ENCODE measurements at places on chromosomes 13 and 19.

DNA sequence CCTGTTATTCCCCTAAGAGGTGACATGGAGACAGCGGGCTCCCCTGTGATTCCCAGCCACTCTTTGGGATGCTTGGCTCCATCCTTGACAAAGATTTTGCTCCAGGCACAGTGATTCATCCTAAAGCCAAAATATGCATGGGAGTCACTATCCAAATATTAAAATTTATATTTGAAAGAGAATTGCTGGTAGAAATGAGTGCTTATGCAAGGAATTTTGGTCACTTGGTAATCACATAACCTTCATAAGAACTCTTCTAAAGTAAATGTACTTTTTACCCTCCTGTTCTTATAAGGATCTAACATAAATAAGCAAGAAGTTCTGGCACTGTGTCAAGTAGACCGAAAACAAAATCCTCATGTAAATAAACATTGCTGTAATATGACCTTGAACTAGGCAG, 385.8 kb downstream of the ITGBL1 start:
- DNase-seq: no peak

GRCh38 chr13:52758114-52758513, 18.5 kb upstream of the CNMD start:
- no peak for DNase-seq

DNA sequence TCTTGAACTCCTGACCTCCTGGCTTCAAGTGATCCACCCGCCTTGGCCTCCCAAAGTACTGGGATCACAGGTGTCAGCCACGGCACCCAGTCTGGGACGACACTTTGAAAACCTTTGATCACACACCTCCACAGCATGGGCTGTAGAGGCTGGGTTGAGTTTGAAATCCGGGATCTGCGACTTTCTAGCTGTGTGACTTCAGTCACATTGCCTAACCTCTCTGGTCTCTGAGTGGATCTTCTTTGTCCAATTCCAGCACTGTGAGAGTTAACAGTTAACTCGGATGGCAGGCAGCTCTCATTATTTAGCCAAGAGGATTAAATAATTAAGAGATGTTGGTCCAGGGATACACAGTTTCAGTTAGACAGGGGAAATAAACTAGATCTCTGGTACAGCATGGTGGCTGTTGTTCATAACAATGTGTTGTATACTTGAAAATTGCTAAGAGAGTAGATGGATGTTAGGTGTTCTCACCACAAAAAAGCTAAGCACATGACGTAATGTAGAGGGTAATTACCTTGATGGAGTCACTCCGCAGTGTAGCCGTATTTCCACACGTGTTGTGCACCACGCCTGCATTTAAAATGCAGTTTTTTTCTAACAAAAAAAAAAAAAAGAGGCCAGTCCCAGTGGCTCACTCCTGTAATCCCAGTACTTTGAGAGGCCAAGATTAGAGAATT, 1.9 kb downstream of the GALP start:
- no peak for DNase-seq

GRCh38 chr19:33299051-33299688, 3.2 kb downstream of the CEBPA start:
- DNase-seq: no peak

GRCh38 chr13:99657848-99658260, 156.6 kb downstream of the TM9SF2 start:
- DNase-seq: no peak

GRCh38 chr19:35257113-35257461, 8.3 kb downstream of the LSR start:
- DNase-seq: no peak

GRCh38 chr19:814152-815078, 7.3 kb downstream of the PLPPR3 start:
- DNase-seq: no peak

GRCh38 chr13:61187471-61187870, 228.2 kb downstream of the PCDH20 start:
- DNase-seq: no peak

- no peak for DNase-seq
These were observed 101.6 kb downstream of the IRS2 start for GRCh38 chr13:109684824-109685202.

DNA sequence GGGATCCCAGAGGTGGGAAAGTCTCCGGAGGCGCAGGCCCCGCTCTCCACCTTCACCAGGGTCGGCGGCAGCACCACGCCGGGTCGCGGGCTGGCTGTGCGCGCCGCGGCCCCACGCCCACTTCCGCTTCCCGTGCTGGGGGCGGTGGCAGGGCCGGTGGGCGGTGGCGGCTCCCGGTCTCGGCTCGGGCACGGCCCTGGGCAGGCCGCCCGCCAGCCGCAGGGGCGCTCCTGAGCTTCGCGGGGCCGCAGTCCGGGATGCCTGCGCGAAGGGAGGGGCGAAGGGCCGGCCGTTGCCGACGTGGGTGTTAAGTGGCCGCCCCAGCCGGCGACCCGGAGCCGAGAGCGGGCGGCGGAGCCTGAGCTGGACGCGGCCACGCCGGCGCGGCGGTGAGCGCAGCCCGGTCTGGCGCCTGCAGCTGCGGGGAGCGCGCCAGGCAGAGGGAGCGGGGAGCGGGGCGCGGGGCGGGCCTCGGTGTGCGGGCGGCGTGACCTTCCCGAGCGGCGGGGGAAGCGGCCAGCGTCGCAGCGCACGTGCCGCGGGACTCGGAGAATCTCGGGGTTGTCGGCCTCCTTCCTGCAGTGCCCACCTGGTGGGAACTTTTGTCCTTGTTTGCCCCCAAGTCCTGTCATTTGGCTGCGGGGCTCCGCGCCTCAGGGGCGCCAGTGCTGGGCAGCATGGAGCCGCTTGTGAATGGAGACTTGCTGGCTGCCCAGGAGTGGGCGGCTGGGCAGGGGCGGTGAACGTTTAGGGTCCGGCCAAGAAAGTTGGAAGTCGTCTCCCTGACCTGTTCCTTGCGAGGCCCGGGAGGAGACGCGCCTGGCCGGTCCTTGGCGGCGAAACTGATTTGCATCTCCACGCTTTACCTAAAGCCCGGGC, at the start of gene SLC25A15:
Gene SLC25A15, plus strand, starts transcription at position 337 of the 879 bp plus-strand sequence. CDS start 3,616 bp downstream, outside the sequence.
- no peak for DNase-seq

DNA sequence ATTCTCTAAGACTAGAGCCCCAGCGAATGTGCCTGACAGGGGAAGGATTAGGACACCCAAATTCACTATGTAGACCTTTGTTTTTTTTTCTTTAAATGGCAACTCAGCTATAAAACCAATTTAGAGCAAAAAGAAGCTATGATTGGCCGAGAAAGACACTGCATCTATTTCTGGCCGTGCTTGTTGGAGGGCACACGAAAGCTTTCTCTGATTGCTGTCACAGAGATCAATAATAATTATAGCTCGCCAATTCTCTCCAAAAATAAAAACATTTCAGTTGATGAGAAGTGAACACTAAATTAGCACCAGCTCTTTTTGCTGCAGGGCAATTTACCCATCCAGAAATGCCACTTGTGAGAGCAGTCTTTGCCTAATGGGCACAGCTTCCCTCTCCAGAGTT, 31.2 kb downstream of the CBY2 start:
- no peak for DNase-seq

DNA sequence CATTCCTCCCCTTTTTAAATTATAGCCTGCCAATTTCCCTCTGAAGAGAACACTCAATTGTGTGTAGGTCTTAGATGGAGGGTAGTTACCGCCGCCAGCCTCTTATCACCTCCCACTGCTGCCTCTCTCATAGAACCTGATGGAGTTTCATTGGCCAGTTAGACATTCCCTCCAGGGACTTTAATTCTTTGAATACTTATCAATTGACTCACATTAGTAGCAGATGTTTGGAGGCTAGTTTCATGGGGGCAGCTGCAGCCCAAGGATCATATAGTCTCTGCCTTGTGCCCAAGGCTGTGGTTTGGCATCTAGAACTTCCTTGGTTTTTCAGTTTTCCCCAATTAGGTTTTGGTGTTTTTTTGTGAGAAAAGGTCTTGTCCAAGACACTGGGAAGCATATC, 318.9 kb upstream of the HTR2A start:
- DNase-seq: no peak

DNA sequence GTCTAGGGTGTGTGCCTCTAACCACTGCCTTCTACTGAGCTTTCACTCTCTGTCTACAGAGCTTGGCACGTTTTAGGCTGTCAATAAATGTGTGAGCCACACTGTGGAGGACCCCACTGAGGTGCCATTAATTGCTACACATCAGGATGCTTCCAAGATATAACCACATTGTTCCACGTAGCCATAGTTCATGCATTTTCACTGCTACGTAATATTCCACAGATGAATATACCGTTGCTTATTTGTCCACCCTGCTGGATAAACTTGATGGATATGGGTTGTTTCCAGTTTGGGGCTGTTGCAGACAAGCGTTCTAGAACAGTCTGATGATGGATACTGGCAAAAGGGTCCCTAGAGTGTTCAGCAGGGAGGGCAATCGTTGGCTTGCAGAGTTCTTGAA, 11.3 kb upstream of the NUMBL start:
- DNase-seq: no peak

GRCh38 chr19:42081584-42082203, 5.7 kb downstream of the ZNF574 start:
- DNase-seq: no peak

GRCh38 chr13:112248406-112248760, 127.8 kb upstream of the SPACA7 start:
- no peak for DNase-seq

DNA sequence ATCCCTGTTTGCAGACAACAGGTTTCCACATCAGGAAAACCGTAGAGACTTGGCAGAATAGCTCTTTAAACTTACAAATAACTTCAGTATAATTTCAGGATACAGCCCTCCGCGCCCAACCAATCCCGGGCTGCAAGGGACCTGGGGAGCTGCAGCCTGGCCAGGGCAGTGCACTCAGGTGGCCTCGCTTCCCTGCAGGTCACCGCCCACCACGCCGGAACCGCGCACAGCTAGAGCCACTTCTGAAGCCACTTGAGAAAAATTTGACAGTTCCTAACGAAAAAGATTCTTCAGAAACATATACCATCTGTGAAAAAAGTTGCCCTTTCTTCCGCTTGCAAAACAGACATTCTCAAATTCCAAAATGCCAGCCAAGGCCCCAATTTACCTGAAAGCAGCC, 11.1 kb downstream of the ZNF91 start:
- DNase-seq: no peak

DNA sequence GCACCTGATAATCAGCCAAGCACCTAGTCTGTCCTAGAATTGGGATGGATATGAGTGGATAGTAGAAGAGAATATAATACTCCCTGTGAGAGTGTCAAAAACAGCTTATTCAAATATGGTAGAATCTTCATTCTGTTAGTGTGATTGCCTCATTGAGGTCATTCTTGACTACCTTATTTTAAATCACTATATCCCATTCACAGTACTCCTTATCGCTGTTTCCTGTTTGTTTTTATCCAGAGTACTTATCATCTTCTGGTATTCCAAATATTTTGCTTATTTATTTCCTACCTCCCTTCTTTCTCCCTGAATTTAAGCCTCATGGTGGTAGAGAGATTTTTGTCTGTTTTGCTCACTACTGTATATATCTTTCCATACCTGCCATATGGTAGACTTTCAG, 9.9 kb downstream of the NDFIP2 start:
- DNase-seq: no peak

- no peak for DNase-seq
These were observed 40.4 kb upstream of the PDCD5 start for GRCh38 chr19:32540621-32541020.

GRCh38 chr13:108827646-108828045, 198.2 kb downstream of the MYO16 start:
- DNase-seq: no peak

GRCh38 chr19:45529420-45529785, 22.1 kb downstream of the VASP start:
- DNase-seq: no peak

DNA sequence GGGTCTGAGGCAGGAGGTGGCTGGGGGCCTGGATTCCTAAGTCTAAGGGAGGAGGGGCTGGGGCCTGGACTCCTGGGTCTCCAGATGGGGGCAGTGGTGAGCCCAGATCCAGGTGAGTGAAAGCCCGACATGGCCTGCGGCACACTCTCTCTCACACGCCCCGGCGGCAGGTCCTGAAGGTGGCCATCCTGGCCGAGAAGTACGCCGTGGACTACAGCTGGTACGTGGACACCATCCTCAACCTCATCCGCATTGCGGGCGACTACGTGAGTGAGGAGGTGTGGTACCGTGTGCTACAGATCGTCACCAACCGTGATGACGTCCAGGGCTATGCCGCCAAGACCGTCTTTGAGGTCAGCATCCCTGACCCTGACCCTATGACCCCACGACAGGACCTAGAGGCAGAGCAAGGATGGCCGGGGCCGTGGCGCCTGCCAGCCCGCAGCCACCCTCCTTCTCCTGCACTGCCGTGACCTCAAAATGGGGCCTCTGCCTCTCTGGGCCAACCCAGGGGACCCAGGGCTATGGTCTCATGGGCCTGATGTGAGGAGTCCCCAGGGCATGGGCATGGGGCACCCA, 13.2 kb downstream of the FUZ start:
- no peak for DNase-seq

DNA sequence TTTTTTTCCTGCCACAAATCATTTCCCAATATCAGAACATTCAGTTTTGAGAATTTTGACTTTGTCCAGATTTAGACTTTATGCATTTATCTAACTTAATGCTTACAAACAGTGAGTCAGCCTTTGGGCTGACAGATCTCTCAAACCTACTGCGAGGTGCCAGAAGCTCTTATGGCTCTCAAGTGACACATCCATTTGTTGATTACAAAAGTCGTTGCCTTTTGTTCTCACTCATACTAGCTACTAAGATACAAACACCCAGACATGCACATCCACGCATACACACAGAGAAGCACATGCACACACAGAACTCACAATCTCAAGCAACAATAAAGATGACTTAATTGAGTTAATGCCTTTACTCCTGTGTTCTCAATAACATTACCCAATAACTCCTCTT, 1147.5 kb downstream of the DIAPH3 start:
- no peak for DNase-seq

DNA sequence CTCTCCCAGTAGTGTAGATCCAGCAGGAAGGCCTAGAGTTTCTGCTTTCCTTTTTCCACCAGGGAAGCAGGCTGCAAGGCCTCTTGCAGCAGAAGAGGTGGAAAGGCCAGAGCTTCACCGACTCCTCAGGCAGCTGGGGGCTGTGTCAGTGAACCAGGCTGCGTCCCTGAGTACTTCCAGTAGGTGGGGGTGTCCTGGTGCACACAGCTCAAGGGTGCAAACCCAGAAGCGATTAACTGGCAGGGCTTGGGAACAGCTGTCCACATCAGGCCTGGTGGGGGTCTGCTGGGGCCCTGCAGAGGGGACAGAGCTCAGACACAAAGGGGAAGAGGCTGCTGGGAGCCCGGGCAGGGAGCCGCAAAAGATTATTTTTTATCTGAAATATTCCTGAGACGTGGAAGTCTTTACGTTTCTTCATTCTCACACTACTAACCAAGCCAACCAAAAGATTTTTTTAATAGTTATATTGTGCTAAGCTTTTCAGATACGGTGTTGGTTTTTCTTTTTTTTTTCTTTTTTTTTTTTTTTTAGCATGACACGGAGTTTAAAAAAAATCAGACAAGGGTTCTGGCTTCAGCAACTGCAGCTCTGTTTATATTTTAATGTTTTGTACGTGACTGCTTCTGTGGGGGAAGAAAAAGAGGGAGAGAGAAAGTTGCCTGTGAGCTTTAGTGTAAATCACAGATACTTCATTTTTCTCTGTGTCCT, 11.0 kb downstream of the TSHZ3 start:
- DNase-seq: no peak

- no peak for DNase-seq
These were observed 905.7 kb upstream of the SLITRK5 start for GRCh38 chr13:86765462-86765861.

Measured in NCI-H187 treated with DMSO at 0.1 percent for 48 hours (cell line).